Left ventricle myocardium inferior (tissue), 1 donor: ENCODE measurements at places on chromosomes 12 and 14. TPM values are rescaled to one million over a fixed set of nuclear protein-coding genes. Genes with fewer than 3 reads are reported as not detected.
A peak's percentile ranks its signal among the peaks of the same experiment; 100 is the strongest.

Gene RASSF9
- 7.3 TPM for total RNA-seq

Gene PAH
- total RNA-seq: not detected

Gene RDH5
- 12.2 TPM for total RNA-seq

DNA sequence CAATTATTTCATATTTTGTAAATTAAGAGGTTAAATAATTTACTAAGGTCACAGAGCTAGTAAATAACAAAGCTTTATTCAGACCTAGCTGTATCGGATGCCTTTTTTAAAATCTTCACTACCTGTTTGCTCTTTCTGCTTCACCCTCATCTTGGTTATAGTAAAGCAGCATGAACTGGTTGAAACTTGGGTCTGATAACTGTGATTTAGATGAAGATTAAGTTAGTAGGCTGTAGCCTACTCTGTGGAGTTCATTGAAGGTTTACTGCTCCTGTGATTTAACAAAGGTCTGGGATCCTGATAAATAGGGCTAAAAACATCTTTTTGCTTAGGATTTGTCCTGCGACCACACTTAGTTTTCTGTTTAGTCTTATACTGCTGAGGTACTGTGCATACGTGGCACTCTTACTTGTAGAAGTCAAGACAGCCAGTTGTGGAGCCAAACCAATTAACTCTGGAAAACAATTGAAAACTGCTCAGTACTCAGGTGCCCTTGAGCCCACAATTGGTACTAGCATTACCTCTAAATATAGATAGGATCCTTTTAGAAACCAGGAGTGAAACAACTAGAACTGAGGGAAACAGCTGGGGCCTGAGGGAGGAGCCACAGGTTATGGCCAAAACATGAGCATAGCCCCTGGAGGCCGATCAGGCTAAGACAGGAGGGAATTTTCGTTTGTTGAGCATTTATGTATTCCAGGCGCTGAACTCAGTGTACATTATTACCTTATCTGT is 2.3 kb downstream of the SPATS2 start:
- H3K36me3 ChIP-seq: no peaks in the 10 kb centered on the region
- H3K4me1 ChIP-seq: peaks cover 43% of the 10 kb centered on the region
- H3K27ac ChIP-seq: peak overlapping the region; percentile 97
- DNase-seq: peak; percentile 25

DNA sequence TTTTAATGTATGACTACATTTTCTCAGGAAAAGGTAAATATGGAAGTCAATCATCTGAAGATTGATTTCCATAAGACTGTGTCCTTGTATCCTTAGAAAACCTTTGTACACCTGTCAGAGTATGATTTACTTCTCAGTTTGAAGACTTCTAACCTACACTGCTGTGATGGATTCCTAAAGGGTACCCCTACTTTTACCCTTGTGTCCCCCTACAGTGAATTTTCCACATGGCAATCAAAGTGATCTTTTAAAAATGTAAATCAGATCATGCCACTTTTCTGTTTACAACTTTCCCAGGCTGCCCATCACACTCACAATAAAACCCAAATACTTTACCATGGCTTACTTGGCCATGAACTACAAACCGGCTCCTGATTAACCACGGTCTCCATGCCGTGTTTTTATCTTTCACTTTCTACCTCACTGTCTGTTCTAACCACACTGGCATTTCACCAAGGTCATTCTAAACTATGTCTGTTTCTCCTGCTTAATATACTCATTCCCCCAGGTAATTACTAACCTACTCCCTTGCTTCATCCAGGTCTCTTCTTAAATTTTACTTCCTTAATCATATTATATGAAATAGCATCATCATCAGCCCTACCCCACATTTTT is 8.1 kb downstream of the DNAI7 start:
- no peaks in the 10 kb centered on the region for H3K27me3 ChIP-seq
- peak overlapping the region; percentile 28 for H3K4me3 ChIP-seq
- no peak for DNase-seq
- H3K36me3 ChIP-seq: no peaks in the 10 kb centered on the region
- H3K4me1 ChIP-seq: peaks cover 5% of the 10 kb centered on the region
